Stimulated activated CD8-positive, alpha-beta memory T cell treated with anti-CD3 and anti-CD28 coated beads, Interleukin-4, amount 100 ng/mL, for 4 hours (primary cell): ENCODE measurements at places on chromosomes 16 and 17.

- DNase-seq: no peak
Measured at GRCh38 chr16:57279780-57280638, 4.5 kb downstream of the PLLP start.

- no peak for DNase-seq
Measured at GRCh38 chr16:8768692-8769091, 28.7 kb downstream of the TMEM186 start.

DNA sequence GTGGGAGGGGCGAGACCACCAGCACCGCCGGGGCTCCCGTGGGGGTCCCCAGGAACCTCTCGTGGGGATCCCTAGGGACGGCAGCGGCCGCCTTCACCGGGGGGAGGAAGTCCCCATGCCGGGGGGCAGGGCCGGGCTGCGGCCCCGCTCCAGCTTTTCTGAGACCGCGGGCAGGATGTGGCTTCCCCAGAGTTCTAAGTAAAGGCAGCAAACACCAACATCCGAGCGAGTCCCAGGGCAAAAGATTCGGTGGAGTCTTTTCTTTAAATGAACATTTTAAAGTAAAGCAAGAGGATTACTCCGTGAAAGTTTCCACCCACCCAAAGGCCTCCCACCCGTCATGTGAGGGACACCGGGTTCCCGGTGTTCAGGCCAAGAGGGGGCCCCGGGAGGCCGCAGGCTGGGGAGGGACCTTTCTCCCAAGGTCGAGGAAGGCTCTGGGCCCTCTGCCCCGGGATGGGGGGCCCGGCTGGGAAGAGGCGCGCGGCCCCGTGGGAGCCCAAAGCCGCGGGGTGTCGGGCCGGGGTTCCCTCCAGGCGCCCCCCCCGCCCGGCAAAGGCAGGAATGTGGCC lies 137.2 kb upstream of the RPH3AL start:
- DNase-seq: no peak

DNA sequence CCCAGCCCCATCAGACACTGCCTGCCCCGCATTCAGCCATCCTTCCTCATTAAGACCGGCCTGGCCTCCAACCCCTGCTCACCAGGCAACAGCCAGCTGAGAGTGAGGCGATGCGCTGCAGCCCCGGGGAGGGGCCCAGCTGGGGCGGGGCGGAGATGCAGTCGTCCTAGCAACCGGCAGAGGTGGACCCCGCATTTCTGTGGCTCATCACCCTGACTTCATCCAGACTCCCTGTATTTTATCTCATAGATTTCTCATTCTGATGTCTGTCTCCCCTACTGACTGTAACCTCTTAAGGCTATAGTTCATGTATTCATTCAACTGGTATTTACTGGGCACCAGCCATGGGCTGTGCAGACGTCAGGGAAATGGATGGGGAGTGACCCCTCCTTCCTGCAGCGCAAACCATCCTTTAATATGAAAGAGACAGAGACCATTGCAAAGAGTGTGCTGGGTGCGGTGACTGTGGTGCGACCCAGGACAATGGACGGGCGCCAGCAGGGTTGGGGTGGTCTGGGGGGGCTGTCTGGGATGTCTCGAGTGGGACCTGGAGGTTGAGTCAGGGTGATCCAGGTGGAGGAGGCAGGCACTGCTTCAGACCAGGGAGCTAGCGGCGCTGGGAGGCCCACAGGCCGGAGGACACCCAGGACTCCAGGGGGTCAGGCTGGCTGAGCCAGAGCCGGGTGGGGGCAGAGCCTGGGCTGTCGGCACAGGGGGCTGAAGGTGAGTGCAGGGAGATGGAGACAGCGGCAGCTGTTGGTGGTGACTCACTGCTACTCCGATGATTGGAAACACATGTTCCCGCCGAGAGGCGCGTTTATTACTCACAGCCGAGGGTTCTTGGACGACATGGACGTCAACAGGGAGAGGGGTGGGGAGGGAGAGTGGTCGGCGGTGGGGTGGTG lies 10.5 kb upstream of the TIMP2 start:
- no peak for DNase-seq

GRCh38 chr16:66164581-66165247 lies 201.8 kb upstream of the CDH5 start:
- no peak for DNase-seq

GRCh38 chr17:29283496-29283895 lies 10.5 kb downstream of the NUFIP2 start:
- DNase-seq: no peak

DNA sequence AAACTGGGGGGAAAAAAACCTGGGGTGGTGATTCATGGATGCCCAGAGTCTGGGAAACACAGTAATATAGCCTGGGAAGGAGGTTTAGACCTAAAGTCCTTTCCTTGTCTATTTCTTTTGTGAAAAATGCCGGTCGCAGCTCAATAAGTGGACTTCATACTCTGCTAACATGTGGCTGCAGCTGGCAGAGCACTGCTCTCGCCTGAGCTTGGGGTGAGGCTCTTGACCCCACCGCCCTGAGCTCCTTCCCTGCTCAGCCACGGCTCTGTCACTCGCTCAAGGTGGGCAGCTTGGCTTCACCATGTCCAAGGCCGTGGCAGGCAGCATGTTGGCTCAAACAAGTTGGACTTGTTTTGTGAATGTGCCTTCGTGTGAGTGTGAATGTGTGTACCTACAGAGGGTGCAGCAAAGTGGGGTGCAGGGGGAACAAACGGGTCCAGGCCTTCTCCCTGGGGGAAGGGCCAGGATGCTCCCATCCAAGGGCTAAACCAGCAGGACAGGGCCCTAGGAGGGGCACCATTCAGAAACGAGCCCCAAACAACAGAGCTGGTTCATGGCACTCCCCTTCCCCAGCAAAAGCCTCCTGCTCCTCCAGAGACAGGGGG lies 4.9 kb downstream of the FA2H start:
- DNase-seq: no peak

GRCh38 chr17:40283662-40284061 lies 4.0 kb upstream of the CDC6 start:
- no peak for DNase-seq

DNA sequence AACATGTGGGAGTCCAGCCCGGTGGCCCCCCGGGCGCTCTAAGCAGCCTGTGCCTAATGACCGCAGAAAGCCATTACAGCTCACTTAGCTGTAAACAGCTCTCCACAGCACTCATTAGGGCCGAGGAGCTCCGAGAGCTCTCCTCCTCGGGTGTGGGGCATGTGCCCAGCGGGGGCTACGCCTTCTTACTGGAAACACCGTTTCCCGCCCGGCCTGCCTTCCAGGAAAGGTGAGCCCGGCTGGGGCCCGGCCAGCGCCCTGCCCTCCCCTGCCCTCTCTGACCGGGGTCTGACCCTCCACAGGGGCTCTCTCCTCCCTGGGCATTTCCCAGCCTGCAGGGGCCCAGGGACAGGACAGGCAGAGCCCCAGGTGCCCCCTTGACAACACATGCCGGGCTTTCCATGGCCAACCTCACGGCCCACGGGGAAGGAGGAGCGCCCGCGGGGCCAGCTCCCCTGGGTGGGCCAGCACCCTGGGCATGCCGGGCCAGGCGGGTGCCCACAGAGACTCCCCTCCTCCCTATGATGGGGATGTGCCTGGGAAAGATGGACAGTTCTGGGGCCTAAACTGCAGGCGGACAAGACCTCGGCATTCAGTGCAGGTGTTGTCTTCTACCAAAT lies 72.6 kb downstream of the SDK2 start:
- no peak for DNase-seq

GRCh38 chr17:2094891-2095535 lies 40.1 kb downstream of the HIC1 start:
- DNase-seq: no peak
